RPMI7951 (cell line): ENCODE measurements at places on chromosomes 11 and 22.
A peak's percentile ranks its signal among the peaks of the same experiment; 100 is the strongest.

- no peak for DNase-seq
Observed at GRCh38 chr11:34049028-34049427, 2.5 kb upstream of the CAPRIN1 start.

GRCh38 chr11:118705111-118705741, 25.8 kb upstream of the TREH start:
- peak; percentile 89 for DNase-seq

DNA sequence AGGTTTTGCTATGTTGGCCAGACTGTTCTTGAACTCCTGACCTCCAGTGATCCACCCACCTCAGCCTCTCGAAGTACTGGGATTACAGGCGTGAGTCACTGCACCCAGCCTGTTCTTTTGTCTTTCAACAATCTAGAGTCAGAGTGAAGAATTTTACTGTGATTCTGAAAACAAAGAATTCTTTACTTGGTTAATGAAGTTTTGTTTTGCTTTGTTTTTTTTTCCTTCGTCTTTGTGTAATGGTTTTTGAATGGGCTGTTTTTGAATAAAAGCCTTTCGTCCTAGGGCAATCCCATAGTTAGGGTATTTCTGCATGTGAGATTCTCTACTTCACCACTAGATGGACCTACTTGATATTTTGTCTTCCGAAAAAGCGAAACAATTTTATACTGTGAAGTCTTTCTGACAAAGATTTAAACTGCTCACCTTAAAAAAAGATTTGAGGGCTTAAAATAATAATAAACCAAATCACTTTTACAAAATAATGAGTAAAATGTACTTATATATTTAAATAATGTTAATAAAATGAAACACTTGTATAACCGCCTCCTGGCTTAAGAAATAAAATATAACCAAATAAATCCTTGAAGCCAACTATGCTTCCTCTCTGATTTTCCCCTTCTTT, 43.4 kb upstream of the SC5D start:
- DNase-seq: peak; percentile 54

DNA sequence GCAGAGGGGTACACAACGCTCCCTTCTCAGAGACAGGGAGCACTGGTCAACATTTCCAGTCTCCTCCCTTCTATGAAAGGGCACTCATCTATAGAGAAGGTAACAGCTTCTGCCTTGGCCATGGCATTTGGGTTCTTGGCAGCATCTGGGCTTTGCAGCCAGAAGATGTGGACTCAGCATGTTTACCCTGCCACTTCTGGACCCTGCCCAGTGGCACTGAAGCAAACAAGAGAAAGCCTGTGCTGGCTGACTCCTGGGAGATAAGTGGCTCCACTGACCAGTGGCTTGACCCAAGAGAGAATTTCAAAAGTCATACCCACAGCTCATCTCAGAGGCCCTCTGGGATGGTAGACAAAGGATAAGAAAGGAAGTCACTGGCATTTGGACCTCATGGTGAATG, 8.0 kb downstream of the CSNK2A3 start:
- no peak for DNase-seq

- no peak for DNase-seq
Observed at GRCh38 chr11:86503131-86503530, 128.4 kb downstream of the CCDC81 start.

DNA sequence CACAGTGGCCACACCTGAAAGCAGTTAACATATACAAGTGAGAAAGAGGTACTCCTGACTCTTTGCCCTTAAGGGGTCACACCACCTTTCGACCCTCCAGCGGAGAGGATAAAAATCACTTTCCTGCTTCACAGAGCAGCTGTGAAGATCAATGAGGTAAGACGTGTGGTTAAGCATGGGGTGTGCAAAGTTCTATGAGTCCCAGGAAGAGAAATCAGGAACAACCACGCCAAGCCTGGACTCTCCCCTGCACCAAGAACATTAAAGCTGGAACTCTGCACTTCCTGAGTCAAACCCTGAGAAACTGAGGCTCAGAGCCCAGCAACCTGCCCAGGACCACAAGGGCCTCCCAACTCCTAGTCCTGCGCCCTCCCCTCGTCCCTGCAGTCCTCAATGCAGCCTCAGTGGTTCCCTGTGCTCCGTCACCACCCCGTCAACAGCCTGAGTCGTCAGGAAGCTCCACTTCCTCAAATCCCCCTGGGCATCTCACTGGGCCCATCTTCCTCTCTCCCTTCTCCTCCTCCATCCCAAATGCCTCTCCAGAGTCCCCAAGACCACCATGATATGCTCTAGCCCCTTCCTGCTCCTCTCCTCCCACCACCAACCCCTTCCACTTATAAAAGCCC, 17.7 kb downstream of the TNKS1BP1 start:
- no peak for DNase-seq

DNA sequence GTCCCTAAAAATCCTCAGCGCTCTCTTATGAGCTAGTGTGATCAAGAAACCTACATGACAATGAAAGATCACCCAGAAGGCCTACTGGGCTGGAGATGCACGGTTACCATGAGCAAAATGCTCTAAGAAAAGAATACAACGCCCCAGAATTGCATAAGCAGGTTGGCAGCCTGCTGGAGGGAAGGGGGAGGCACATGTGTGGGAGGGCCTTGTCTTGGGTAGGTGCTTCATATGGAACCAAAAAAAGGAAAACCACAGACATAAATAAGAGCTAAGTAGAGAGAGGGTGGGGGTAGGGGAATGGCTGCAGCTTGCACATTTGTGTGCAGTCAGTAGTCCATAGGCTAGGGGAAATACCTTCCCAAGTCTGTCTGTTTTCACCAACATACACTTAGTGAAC, 2.8 kb downstream of the SIAE start:
- DNase-seq: peak; percentile 5

GRCh38 chr22:37454857-37455686, 27.8 kb upstream of the ELFN2 start:
- DNase-seq: peak; percentile 80

DNA sequence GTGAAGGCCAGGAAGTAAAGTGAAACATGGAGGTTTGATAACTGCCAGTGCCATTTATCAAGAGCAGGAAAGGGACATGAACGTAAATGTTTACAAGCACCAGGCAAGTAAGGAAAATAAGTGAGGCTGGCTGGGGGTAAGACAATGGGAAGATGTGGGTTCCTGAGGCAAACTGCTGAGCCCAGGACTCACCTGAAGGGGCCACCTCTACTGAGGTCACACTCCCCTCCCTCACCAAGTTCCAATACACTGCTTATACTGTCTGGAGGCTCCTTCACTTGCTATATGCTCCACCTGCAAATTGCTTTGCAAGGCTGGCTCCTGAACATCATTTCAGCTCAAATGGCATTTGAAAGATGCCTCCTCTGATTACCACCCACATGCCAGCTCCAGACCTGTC, 10.3 kb upstream of the ZC3H12C start:
- no peak for DNase-seq

DNA sequence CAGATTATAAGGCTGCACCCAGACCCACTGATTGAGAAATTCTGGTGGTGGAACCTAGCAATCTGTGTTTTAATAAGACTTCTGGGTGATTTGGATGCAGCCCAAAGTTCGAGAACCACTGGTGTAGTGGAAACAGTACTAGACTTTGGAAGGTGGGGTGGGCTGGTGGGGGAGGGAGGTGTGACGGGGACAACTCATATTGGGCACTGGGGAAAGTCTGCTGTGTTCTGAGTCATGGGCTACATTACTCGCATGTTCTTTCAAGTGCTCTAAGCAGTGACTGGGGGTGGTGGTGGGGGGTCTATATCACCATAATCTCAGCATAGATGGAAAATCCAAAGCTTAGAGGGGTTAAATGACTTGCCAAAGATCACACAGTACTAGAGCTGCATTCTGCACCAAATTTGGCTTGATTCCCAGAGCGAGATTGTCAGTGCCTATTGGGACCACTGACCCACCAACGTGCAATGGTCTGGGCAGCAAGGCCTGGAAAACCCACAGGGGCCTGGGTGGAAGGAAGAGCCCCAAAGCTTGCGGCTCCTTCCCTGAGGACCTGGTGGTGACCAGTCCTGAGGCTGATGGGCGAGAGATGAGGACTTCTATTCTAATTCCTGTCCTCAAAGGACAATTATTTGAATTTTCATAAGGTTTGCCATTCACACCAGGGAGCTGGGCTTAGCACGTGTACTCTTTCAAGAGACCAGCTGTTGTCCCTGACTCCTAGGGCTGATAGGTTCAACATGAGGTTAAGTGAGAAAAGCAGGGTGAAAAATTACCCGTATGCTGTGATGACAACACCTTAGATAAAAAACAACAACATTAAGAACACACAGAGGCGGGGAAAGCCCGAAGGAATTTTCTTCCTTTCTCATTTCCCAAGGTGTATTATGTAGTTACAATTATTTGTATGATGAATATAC, 77.5 kb upstream of the NARS2 start:
- DNase-seq: no peak

DNA sequence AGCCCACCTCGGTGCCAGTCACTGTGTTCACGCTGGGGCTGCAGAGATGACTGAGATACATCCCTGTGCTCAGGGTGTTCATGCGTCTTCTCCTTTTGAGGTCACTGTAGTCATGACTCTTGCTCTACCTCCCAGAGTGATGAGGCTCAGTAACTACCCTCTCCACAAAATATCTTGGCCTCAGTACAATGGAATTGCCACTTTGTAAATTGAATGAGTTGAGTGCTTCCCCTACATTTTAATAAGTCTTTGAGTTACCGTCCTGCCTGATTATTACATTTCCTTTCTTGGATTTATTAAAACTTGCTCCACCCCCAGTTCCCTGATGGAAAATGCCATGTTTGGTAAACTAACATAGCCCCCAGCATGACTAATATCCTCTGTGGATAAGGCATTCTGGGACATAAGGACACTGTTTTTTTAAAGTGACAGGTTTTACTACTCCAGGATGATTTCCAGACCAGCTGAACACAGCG, 15.9 kb downstream of the PRSS23 start:
- peak; percentile 90 for DNase-seq

DNA sequence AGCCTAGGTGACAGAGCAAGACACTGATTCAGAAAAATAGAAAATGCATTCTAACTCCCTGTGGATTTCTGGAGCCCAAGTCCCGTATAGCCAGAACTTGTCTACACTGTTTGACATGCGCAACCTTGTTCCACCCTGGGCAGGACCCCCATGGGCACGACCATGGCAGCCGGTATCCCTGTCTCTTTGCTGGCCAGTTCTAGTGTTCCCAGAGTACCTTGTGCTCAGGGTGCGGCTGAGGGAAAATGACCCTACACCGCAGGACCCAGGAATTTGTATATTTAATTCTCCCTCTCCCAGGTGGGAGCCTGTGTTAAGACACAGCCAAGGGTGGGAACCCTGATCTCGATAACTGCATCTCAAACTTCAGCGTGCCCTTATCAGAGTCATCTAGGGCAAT, 36.7 kb upstream of the RIC3 start:
- DNase-seq: no peak

DNA sequence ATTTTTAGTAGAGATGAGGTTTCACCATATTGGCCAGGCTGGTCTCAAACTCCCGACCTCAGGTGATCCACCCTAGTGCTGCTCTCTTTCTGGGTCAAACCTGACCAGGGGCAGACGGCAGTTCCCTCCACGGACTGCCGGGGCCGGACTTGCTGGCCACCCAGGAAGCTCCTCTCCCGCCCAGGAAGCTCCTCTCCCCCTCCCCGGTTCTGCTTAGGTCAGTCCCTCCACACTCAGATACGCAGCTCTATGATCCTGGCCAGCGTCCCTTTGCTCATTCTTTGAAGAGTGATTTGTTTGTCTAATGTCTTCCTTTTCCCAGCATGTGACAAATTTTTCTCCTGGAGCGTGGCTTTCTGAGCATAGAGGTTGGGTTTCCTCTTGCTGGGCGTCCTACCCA, 125.3 kb upstream of the B3GAT1 start:
- no peak for DNase-seq
